ENCODE measurements at places on chromosomes 5 and 9. TPM values are rescaled to one million over a fixed set of nuclear protein-coding genes. Genes with fewer than 3 reads are reported as not detected.

DNA sequence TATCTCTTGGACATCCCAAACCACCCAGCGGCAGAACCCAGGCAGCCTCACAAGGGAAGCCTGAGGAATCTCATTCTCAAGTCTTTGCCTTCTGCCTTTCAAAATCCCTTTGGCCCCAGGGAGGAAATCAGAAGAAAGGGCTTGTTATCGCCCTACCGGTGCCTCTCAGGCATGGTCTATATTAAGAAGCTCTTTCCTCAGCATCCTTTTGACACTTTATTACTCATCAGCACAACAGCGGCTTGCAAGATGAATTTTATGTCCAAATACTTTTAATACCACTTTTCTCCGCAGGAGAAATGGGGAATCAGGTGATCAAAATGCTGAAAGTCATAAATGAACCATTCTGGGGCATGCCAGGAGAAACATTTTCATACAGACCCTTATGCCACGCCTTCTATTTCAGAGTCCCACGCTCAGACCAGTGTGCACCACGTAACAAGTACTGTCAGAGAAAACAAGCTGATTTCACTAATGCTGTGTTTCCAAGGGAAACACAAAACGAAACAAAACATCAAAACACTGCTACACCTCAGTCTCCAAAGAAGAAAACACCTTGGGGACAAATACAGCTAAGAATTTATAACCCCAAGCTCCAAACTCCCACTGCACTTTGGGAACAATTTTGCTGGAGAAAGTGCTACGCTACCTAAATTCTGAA is 30.0 kb downstream of the RAPGEF1 start:
- H3K27ac ChIP-seq = peak overlapping the region; percentile 79
- H3K4me1 ChIP-seq = peaks cover 55% of the 10 kb centered on the region
- no peaks in the 10 kb centered on the region for H3K36me3 ChIP-seq

DNA sequence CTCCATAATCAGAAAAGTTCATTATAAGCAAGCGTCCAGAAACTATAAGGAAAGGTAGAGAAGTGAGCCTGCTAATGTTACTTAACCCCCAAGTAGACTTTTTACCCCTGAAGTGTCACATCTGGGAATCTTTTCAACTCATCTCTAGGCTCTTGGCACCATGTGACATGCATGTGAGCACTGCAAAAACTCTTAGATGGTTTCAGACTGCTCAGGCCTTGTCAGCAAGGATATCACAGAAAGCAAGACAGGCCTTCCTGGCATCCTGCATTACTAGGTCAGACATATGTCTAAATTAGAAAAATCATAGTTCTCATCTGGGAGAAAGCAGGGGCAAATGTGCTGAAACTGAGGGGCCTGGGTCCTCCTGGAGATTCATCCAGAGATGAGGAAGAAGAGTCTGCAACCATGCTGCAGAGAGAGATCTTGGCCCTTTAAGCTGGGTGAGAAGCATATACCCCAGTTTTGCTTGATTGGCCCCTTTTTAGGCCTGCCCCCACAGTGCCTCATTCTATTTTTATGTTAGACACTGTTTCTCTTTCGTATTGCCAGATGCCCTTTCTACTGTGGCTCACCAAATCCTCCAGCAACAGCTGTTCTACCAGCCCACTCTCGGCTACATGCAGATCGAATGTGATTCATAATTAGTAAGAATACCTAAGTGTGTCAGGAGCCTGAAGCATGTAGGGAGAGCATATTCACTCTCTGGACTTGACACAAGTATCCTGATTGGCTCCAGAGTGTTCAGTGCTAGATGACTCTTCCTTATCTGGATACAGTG is 19.0 kb downstream of the TMEM8B start:
- H3K4me1 ChIP-seq = peaks cover 16% of the 10 kb centered on the region
- no peak overlapping the region for H3K27ac ChIP-seq
- H3K36me3 ChIP-seq = no peaks in the 10 kb centered on the region
- H3K27me3 ChIP-seq = peaks cover 12% of the 10 kb centered on the region
- no peak for DNase-seq

DNA sequence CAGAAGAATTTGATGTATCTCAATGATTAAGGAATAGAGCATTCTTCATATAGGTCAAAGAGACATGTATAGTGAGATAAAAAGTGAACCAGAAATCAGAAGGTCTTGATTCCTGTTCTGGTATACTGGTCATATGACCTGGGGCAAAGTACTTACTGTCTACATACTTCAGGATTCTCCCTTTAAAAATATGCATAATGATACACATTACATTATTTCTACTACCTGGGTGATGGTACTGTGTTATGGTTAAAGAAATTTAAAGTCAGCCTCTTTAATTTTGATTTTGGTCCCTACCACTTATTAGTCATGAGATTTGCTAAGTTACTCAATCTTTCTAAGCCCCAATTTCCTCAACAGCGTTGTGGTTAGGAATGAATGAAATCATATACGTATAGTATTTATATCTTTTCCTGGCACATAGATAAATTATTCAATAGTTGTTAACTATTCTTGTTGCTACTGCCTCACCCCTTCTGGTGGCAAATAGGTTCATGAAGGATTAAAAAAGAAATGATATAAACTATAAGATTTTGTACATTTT is 984.1 kb downstream of the TLE4 start:
- H3K27ac ChIP-seq = no peak overlapping the region
- DNase-seq = no peak
- H3K36me3 ChIP-seq = no peaks in the 10 kb centered on the region
- no peaks in the 10 kb centered on the region for H3K4me1 ChIP-seq

DNA sequence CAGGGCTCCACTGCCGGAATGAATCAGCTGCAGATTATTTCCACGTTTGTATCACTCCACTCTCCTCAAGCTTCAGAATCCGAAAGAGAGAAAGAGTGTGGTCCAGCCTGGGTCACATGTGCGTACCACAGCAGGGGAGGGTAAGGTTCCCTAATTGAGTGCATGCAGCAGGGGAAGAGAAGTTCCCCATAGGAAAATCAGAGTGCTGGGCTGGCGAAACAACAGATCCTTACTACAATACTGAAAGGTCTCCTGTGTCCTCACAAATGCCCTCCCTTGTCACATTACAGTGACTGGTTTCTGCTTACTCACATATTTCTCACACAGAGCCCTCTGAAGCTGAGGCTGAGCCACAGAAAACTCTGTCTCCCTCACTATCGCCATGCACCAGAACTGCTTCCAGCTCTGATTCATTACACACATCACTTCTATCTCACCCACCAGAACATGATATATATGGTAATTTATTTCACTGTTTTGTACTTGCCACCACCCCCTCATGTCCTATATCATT is 532.2 kb upstream of the TUSC1 start:
- H3K27ac ChIP-seq = no peak overlapping the region
- DNase-seq = no peak
- no peaks in the 10 kb centered on the region for H3K4me1 ChIP-seq
- H3K36me3 ChIP-seq = no peaks in the 10 kb centered on the region

FAM153A gene
- total RNA-seq = not detected

DNA sequence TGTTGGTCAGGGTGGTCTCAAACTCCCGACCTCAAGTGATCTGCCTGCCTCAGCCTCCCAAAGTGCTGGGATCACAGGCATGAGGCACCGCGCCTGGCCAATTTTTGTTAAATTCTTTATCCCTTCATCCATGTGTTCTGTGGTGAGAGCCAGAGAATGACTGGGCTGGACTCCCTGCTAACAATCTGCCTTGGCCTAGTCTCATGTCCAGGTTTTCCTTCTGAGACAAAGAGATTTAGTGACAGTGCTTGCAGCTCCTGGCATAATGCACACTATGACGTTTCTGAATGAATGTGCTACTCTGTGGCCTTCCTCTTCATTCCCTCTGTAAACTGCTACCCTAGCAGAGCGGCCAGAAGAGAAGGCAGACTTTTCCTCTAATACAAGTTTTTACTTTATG is 79.3 kb downstream of the FOXD1 start:
- H3K4me1 ChIP-seq = peaks cover 44% of the 10 kb centered on the region
- no peak overlapping the region for H3K27ac ChIP-seq

DNA sequence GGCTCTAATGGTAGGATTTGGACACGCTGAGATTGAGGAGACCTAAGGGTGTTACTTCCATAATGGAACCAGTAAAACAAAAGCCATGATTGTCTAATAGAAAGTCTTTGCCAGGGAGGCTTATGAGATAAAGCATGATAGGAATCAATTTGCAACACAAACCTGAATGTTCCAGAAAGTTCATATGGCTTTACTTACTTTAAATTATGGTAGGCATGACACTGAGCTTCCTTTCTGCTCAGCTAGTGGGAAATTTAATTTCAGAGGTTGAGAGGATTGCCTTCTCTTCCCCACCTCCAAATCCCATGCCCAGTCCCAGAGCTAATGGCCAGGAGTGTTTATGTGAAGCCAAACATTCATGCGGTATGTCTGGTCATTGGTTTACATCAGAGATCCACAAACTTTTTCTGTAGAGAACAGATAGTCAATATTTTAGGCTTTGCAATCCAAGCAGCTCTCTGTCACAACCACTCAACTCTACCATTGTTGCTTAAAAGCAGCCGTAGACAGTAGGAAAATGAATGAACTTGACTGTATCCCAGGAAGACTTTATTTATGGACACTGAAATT is 114.5 kb downstream of the UGCG start:
- no peak overlapping the region for H3K27ac ChIP-seq
- peaks cover 22% of the 10 kb centered on the region for H3K4me1 ChIP-seq
- no peak overlapping the region for H3K4me3 ChIP-seq
- no peaks in the 10 kb centered on the region for H3K27me3 ChIP-seq
- DNase-seq = no peak

EPB41L4B gene
- 0.15 TPM for total RNA-seq

CCL28 gene
- total RNA-seq = 0.95 TPM

DNA sequence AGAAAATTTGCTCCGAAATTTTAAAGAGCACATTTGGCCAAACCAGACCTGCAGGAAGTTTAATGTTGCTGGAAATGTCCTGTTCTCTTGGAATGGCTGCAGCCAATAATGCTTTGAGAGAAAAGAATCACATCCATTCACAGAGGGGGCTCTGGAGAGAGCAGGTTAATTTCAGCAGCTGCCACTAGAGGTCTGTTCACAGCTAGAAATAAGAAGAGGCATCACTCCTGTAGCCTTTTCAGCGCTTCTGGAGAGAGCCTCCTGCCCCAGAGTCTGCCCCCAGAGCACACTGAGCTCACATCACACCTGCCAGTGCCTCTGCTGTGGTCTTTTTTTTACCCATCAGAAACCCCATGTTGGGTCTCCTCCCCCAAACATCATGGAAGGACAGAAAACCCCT is 124.8 kb upstream of the RAD23B start:
- no peaks in the 10 kb centered on the region for H3K4me1 ChIP-seq
- no peak for DNase-seq
- no peaks in the 10 kb centered on the region for H3K36me3 ChIP-seq
- no peak overlapping the region for H3K27ac ChIP-seq

- no peak overlapping the region for H3K4me3 ChIP-seq
- H3K27me3 ChIP-seq = no peaks in the 10 kb centered on the region
- H3K27ac ChIP-seq = no peak overlapping the region
- no peaks in the 10 kb centered on the region for H3K4me1 ChIP-seq
These were observed 43.1 kb downstream of the ADAMTS16 start for GRCh38 chr5:5183189-5183699.

SLC46A2 gene
- not detected for total RNA-seq

GRCh38 chr5:113804264-113804663 is 290.8 kb downstream of the YTHDC2 start:
- H3K4me1 ChIP-seq = peaks cover 14% of the 10 kb centered on the region
- no peaks in the 10 kb centered on the region for H3K27me3 ChIP-seq
- H3K4me3 ChIP-seq = no peak overlapping the region
- H3K27ac ChIP-seq = no peak overlapping the region

DNA sequence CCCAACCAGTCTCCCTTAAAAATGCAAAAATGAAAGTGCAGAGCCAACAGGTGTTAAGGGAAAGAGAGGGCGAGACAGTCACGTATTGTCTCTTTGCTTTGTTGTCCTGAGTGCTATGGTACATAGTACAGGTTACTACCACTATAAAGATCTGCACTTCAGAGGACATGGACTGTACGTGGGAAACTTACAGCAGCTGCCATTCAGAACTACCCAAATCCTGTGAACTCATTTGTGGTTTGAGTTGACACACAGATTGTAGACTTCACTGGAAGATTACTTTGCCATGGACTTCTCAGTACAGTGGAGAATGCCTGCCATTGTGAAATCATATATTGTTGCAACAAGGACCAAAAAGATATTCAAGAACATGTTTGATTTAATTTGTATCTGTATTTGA is 34.8 kb downstream of the FBXO38 start:
- DNase-seq = no peak
- no peak overlapping the region for H3K27ac ChIP-seq
- peaks cover 43% of the 10 kb centered on the region for H3K36me3 ChIP-seq
- no peaks in the 10 kb centered on the region for H3K27me3 ChIP-seq
- H3K4me3 ChIP-seq = no peak overlapping the region

MYMK gene
- total RNA-seq = not detected

DNA sequence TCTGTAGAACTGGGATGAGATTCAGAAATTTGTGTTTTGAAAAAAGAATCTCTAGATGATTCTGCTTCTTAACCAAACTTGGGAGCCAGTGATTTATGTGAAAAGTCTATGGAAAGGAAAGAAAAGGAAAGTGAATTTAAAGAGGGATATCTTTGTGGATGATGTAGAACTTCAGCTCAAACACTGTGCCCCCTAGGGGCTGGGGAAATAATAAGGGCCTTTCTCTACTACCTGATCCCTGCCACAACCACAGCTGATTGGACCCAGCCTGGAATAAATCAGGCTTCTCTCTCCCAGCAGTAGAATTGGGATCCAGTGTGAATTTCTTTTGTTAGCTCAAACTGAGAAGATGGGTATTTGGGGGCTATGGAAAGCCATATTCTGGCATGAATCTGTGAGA is 155.0 kb downstream of the PRELID2 start:
- H3K27ac ChIP-seq = no peak overlapping the region
- H3K4me1 ChIP-seq = no peaks in the 10 kb centered on the region

ZFP37 gene
- 1.6 TPM for total RNA-seq

GRCh38 chr5:90347462-90347861 is 62.1 kb downstream of the CETN3 start:
- no peak overlapping the region for H3K4me3 ChIP-seq
- H3K27me3 ChIP-seq = peaks cover 2% of the 10 kb centered on the region
- DNase-seq = no peak
- no peaks in the 10 kb centered on the region for H3K4me1 ChIP-seq
- H3K36me3 ChIP-seq = no peaks in the 10 kb centered on the region

FOXI1 gene
- not detected for total RNA-seq

OR2V1 gene
- total RNA-seq = not detected

- no peaks in the 10 kb centered on the region for H3K36me3 ChIP-seq
- no peak for DNase-seq
- H3K4me3 ChIP-seq = no peak overlapping the region
- no peaks in the 10 kb centered on the region for H3K4me1 ChIP-seq
- H3K27me3 ChIP-seq = no peaks in the 10 kb centered on the region
These were observed 516.0 kb downstream of the SPATA31D1 start for GRCh38 chr9:82504620-82505019.

GRCh38 chr9:27625751-27626150 is 52.5 kb upstream of the C9orf72 start:
- H3K4me3 ChIP-seq = no peak overlapping the region
- no peaks in the 10 kb centered on the region for H3K4me1 ChIP-seq
- H3K36me3 ChIP-seq = no peaks in the 10 kb centered on the region
- no peaks in the 10 kb centered on the region for H3K27me3 ChIP-seq
- DNase-seq = no peak
- no peak overlapping the region for H3K27ac ChIP-seq

- H3K27ac ChIP-seq = no peak overlapping the region
- no peak overlapping the region for H3K4me3 ChIP-seq
- no peaks in the 10 kb centered on the region for H3K4me1 ChIP-seq
- no peaks in the 10 kb centered on the region for H3K36me3 ChIP-seq
- no peak for DNase-seq
These were observed 43.6 kb downstream of the SLC6A3 start for GRCh38 chr5:1401536-1402138.

GRCh38 chr5:28864006-28864405 is 1825.6 kb upstream of the CDH9 start:
- H3K27me3 ChIP-seq = no peaks in the 10 kb centered on the region
- no peaks in the 10 kb centered on the region for H3K4me1 ChIP-seq
- H3K4me3 ChIP-seq = no peak overlapping the region
- no peak for DNase-seq
- H3K36me3 ChIP-seq = no peaks in the 10 kb centered on the region
